ENCODE measurements at places on chromosomes 3 and 15. TPM values are rescaled to one million over a fixed set of nuclear protein-coding genes. Genes with fewer than 3 reads are reported as not detected.

- DNase-seq, result no peak
- H3K4me1 ChIP-seq, result no peaks in the 10 kb centered on the region
- H3K27ac ChIP-seq, result no peak overlapping the region
- no peaks in the 10 kb centered on the region for H3K27me3 ChIP-seq
- H3K4me3 ChIP-seq, result no peak overlapping the region
- no peaks in the 10 kb centered on the region for H3K36me3 ChIP-seq
These were observed 37.3 kb downstream of the NKIRAS1 start for GRCh38 chr3:23879485-23879884.

DNA sequence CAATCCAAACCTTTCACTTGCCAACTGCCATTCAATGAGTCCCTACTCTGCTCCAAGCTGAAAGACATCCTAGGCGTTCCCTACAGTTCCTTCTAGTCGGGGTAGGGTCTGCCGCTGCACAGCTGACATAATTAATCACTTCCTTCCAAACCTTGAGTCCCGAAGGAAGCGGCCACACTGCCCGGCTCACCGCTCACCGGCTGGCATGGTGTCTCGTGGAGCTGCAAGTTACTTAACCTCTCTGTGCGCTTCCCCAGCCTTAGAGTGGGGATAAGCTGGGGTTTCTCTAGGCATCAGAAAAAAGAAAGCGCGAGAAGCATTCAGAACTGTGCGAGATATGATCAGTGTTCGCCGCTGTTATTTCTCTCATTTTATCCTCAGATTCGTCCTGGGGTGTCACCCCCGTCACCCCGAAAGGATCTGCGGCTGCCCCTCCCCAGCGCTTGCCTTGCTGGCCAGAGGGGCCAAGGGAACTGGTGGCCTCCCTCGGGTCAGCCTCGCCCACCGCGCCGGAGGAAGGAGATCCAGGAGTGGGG, 748 bp downstream of the MRPS25 start:
- no peak for DNase-seq
- H3K4me3 ChIP-seq, result peak overlapping the region; percentile 88
- no peaks in the 10 kb centered on the region for H3K27me3 ChIP-seq
- H3K36me3 ChIP-seq, result no peaks in the 10 kb centered on the region
- peaks cover 19% of the 10 kb centered on the region for H3K4me1 ChIP-seq

DNA sequence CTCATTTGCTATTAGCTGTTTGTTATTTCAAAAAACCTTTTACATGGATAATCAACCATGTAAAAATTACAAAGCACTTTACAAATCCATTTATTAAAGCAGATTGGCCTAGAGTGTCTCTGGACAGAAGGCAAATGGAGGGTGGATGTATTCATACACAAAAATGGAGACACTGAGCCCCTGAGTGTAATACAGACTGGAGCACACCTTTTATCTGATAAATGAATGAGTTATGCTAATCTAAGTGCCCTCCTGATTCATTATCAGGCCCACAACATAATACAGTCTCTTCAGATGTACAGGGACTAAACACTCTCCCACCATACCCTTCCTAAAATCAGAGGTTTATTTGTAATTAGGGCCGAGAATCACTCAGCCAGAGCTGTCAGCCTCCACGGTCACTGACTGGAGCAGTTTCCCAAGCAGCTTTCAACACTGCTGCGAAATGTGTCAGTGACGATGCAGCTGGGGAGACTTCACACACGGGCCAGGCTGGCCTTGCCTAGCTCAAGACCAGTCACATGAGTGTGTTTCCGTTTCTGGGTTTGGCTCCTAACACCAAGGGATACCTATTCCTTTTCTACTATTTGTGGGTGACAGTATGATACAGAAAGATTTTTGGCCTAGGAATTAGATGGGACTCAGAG, 271.8 kb downstream of the ZIC1 start:
- no peaks in the 10 kb centered on the region for H3K27me3 ChIP-seq
- H3K27ac ChIP-seq, result no peak overlapping the region
- DNase-seq, result no peak
- H3K4me1 ChIP-seq, result no peaks in the 10 kb centered on the region
- H3K36me3 ChIP-seq, result no peaks in the 10 kb centered on the region

GRCh38 chr3:177835008-177835407, 637.7 kb upstream of the TBL1XR1 start:
- H3K4me3 ChIP-seq, result no peak overlapping the region
- H3K36me3 ChIP-seq, result no peaks in the 10 kb centered on the region
- no peaks in the 10 kb centered on the region for H3K27me3 ChIP-seq
- H3K4me1 ChIP-seq, result no peaks in the 10 kb centered on the region
- DNase-seq, result no peak

GRCh38 chr15:40471105-40471807, 472 bp downstream of the CHST14 start:
- peak overlapping the region; percentile 78 for H3K4me3 ChIP-seq
- H3K27ac ChIP-seq, result peak overlapping the region; percentile 52
- peaks cover 32% of the 10 kb centered on the region for H3K4me1 ChIP-seq
- no peaks in the 10 kb centered on the region for H3K27me3 ChIP-seq
- no peak for DNase-seq

- no peak overlapping the region for H3K4me3 ChIP-seq
- no peaks in the 10 kb centered on the region for H3K4me1 ChIP-seq
- H3K36me3 ChIP-seq, result no peaks in the 10 kb centered on the region
- no peak for DNase-seq
- H3K27ac ChIP-seq, result no peak overlapping the region
- H3K27me3 ChIP-seq, result peaks cover 9% of the 10 kb centered on the region
These were observed 10.4 kb downstream of the FAM174B start for GRCh38 chr15:92645051-92645631.

WDR93 gene
- not detected for total RNA-seq

CHL1 gene
- total RNA-seq, result not detected

Data from T-cell (primary cell).